ENCODE measurements at places on chromosomes 4 and X.

- no peak for DNase-seq
Observed at GRCh38 chrX:13716455-13716854, 18.0 kb downstream of the TRAPPC2 start.

DNA sequence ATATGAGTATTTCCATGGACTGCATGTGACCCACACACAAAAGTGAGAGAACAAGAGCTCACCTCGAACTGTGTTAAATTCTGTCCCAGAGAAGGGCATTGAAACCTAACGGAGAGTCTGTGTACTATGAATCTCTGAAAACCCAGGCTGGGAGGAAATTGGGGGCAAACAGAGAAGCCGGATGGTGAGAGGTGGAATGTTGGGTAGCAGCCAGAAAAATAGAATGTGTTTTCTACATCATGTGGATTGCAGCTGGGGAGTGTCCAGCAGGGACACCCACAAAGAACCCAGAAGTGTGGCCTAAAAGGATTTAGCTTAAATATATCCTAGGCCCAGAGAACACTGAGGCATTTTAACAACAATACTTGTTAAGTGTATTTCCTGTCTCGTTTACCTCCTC, 38.6 kb downstream of the MND1 start:
- DNase-seq = no peak

DNA sequence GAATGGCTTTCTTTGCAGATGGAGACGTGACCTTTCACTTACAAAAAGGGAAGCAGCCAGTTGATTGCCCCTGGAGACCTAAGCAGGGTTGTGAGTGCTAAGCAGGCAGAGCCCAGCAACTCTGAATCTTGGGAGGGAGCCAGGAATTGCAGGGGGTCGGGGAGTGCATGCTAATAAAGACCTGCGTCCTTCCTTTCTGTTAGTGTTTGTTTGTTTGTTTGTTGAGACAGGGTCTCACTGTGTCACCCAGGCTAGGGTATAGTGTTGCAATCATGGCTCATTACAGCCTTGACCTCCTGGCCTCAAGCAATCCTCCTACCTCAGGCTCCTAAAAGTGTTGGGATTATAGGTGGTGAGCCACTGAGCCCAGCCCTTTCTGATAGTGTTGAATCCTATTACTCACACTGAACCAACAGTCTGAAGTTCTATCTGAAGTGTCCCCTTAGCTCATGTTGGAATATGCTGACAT, 137.4 kb downstream of the CEP135 start:
- DNase-seq = no peak

- DNase-seq = no peak
Observed at GRCh38 chr4:14247767-14248166, 620.2 kb upstream of the BOD1L1 start.

- DNase-seq = no peak
Observed at GRCh38 chrX:145687146-145687545, 130.5 kb upstream of the SLITRK2 start.

- DNase-seq = no peak
Observed at GRCh38 chr4:109462802-109463201, 29.2 kb downstream of the SEC24B start.

DNA sequence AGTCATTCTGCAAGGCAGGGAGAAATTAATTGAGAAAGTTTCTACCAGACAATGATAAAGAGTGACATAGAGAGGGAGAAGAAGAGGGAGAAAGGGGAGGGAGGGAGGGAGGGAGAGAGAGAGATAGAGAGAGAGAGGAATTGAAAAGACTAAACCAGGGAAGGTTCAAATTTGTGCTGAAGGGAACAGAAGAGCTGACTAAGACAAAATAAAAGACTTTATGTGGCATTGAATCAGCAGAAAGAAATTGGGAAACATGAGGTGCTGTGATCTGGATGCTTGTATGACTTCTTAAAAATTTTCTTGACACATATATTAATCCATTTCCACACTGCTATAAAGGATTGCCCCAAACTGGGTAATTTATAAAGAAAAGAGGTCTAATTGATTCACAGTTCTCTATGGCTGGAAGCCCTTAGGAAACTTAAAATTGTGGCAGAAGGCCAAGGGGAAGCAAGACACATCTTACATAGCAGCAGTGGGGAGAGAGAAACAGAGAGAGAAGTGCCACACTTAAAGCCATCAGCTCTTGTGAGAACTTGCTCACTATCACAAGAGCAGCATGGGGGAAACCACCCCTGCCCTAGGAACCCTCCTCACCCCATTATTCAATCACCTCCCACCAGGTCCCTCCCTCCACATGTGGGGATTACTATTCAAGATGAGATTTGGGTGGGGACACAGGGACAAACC, 13.5 kb upstream of the CXCL6 start:
- no peak for DNase-seq

DNA sequence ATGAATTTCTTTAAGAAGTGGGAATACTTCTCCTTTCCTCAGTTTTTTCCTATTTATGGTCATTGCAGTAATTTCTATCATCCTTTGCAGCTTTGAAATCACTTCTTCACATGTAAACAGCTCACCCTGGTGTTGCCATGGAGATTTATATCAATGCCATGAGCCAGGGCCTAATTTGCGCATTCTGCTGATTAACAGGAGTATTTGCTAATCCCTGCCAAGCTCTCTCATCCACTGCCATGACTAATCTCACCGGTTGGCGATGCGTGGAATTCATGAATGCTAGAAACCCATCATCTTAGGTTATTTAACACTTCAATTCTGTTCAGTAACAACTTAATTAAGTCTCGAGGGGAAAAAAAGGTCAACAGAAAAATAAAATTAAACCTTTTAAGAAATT, 11.8 kb upstream of the FGF13 start:
- DNase-seq = no peak

DNA sequence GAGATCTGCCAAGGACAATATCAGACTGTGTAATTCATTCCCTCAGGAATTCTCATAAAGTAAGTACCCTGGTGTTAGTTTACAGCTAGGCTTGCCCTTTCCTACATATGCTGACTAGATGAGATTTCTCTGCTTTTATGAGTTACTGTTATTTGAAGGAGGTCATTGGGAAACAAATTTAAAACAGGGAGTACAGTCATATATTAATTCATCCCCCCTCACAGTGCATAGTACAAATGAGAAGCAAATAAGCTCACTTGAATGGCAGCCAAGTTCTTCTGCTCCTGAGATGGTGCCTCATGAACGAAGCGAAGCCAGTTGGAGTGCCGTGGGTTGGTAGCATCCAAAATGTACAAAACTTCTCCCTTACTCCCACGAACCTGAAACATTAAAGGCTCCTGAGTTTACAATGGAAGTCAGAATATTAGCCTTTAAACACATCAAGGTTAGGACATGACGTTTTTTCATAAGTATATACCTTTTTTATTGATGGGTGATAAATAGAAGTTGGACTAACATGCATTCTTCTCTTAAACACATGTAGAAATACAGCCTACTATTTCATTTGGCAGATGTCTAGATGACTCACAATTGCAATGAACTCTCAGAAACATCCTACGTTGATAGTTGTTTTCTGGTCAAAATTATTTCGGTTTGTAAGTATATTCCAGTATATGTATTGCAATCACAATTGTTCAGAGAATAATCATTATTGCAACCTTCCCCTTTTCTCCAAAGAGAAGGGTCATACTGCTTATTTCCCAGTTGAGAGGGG, 69.2 kb downstream of the PRDM5 start:
- no peak for DNase-seq

DNA sequence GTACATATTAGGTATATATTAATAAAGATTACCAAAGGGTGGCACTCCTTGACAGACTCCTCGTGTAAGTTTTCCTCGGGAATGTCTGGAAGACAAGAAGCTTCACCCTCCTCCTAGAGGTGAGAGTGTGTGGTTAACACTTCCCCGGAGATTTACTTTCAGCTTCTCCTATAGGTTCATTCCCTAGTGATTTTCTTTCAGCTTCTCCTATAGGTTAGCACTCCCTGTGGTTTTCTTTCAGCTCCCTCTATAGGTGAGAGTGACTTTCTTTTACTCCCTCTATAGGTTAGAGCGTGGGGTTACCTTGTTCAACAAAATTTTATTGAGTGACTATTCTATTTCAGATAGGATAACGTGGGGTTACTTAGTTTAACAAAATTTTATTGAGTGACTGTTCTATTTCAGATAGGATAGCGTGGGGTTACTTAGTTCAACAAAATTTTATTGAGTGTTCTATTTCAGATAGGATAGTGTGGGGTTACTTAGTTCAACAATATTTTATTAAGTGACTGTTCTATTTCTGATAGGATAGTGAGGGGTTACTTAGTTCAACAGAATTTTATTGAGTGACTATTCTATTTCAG, 106.0 kb upstream of the PLAC1 start:
- peak; percentile 7 for DNase-seq

GRCh38 chrX:39577206-39577984, 520.4 kb downstream of the BCOR start:
- DNase-seq = no peak

GRCh38 chr4:82515705-82516104, 46.1 kb downstream of the TMEM150C start:
- no peak for DNase-seq

DNA sequence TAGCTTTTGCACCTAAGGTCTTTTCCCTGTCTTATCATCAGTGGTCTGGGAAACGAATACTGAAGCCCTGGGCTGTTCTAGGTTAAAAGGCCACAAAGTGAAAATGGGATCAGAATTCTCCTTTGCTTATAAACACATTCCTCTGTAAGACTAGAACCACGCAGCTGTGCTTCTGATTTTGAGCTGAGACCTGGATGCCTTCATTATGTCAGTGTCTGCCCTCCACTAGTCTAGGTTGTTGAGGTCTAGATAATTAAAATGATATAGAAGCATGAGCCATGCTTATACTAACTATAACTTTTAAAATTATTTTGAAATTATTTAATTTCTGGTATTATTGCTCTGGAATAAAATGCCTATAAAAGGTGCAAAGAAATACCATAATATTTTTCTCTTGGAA, 403.9 kb downstream of the ADGRL3 start:
- DNase-seq = no peak

DNA sequence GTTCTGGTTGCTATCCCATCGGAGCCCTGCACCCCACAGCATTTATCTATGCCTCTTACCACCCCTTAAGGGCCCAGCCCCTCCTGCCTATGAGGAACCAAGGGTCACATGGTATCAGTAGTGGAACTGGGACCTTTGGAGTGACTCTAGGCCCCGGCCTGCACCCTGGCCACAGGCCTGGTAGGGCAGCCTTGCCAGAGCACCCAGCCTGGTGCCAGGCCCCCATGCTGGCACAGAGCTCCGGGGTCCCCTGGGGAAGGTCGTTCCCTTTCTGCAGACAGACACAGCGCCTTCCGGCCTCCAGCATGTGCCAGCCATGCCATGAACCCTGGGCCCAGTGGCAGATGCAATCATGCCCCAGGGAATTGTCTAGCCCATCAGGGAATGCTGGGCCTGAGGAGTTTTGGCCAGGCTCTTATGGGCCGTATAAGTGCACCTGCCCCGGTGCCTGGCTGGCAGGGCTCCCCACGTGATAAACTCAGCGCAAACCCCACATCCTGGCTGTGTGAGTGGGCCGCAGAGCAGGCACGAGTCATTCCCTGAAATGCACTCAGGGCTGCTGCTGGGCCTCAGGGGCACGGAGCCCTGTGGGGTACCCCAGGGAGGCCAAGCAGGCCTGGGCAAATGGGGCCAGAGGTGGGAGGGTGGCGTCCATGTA, 19.8 kb upstream of the ADD1 start:
- no peak for DNase-seq

DNA sequence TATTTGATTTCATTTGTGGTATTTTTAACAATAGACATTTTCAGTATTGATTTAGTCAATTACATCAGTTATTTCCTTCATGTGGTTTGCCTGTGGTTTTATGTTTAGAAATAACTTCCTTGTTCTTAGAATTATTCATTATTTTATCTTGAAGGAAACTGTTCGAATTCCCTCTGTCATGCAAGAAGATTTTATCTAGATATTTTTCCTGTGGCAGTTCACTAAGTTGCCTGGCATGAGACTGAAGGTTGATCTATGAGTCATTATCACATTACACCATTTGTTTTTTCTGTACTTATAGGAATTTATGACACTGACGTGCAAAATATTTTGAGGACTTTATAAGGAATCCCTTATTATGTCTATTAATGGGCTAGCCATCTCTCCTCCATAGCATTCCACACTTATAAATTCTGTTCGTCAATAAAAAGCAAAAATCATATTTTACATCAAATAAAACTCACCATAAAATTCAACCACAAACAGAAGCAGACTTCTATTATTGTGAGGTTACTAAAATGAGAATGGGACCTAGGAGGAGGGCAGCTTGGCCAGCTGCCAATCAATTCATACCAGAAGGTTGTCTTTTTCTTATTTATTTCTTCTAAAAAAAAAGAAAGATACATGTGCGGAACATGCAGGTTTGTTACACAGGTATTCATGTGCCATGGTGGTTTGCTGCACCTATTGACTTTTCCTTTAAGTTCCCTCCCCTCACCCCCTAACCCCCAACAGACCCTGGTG, 179.0 kb downstream of the KCNIP4 start:
- DNase-seq = no peak

DNA sequence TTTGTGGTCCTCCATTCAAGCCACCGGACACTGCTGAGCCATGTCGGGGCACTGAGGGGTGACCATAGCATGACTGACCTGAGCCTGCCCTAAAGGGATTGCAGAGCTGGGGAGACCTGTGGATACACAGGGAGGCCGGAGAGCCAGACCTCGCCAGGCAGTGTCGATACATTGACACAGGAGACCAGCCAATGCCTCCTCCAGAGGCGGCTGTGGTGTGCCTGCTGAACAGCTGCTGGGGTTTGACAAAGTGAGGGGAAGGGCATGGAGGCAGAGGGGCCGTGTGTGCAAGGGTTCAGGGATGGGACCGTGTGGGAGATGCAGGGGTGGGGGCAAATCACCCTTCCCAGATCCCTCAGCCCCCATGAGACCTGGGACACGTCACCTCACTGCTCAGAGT, 48.0 kb downstream of the PPP2R2C start:
- no peak for DNase-seq

GRCh38 chr4:73978886-73979285, 2.9 kb downstream of the PF4 start:
- DNase-seq = no peak

GRCh38 chr4:17276776-17277175, 235.1 kb downstream of the QDPR start:
- DNase-seq = no peak

DNA sequence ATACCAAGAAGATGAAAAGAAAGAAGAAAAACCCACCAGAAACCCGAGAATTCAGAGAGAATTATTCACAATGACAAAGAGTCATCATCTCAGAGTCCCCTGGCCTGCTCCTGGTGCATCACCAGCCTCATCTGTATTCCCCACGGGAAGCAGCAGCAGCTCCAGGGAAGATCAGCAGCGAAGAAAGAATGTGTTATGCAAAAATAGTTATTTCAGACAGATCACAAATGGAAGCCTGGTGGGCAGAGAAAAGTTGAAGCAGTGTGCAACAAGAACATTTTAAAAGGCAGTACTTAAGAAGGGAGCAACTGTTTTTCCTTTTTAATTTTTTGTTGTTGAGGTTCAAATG, 189.2 kb downstream of the PPP3CA start:
- DNase-seq = no peak

- DNase-seq = no peak
Observed at GRCh38 chr4:170030121-170030520, 3.9 kb upstream of the MFAP3L start.

DNA sequence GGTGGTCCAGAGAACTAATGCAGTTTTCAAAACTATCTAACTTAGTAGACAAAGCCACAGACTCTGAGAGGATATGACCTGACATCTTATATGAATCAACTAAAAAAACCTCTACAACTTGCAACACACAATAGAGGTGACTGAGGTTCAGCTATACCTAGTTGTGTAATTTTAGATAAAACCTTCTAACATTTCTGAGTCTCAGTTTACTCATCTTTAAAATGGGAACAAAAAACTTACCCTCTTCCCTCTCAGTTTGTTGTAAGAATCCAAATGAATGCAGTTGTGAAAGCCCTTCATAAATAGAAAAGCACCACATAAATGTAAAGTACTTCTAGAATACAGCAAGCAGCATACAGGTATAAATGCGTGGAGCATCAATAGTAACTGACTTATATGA, 5.9 kb downstream of the SH3D19 start:
- DNase-seq = no peak
